Lung (tissue), 17 donors: ENCODE measurements at places on chromosomes 3 and 15. TPM values are rescaled to one million over a fixed set of nuclear protein-coding genes. Genes with fewer than 3 reads are reported as not detected.
A peak's percentile ranks its signal among the peaks of the same experiment; 100 is the strongest.

GRCh38 chr3:137097386-137097785 lies 139.6 kb downstream of the IL20RB start:
- no peaks in the 10 kb centered on the region for H3K36me3 ChIP-seq
- no peak overlapping the region for H3K4me3 ChIP-seq
- H3K4me1 ChIP-seq: no peaks in the 10 kb centered on the region
- H3K27me3 ChIP-seq: peaks cover 4% of the 10 kb centered on the region
- DNase-seq: no peak
- H3K27ac ChIP-seq: no peak overlapping the region

DNA sequence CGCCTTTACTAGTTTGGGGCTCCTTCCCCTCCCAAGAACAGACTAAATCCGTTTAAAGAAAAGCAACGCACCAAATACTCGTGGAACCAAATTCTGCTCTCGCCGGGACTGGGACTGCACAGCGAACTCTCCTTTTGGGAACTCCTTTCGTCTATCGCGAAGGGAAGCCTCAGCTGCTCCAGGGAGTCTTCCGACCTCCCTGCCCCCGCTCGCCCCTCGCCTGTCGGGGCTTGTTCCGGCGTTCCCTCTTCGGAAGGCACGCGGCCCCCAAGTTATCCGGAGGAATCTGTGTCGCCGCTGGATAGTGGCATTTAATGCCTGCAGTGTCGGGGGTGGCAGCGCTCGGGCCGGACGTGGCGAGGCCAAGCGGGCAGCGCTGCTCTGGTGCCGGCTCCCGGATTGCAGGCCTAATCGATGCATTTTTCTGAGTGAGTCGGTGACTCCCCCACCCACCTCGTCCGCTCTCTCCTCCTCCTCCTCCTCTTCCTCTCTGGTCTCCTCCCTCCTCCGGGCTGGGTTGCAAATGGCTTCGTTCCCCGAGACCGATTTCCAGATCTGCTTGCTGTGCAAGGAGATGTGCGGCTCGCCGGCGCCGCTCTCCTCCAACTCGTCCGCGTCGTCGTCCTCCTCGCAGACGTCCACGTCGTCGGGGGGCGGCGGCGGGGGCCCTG lies at the start of gene TRIM71:
Gene TRIM71, plus strand, starts transcription at position 440 of the 671 bp plus-strand sequence. Its CDS starts 84 bp downstream, at position 524.
- no peak for DNase-seq
- H3K4me3 ChIP-seq: peak within 1 kb of the TSS; percentile 51
- no peaks in the 10 kb centered on the region for H3K36me3 ChIP-seq
- peak within 1 kb of the TSS; percentile 83 for H3K27ac ChIP-seq

SLC28A1 gene
- total RNA-seq: not detected

- H3K27me3 ChIP-seq: no peaks in the 10 kb centered on the region
- no peak overlapping the region for H3K27ac ChIP-seq
- no peak for DNase-seq
- H3K36me3 ChIP-seq: no peaks in the 10 kb centered on the region
Observed at GRCh38 chr15:52095597-52096262, 16.8 kb downstream of the BCL2L10 start.

PPARG gene
- total RNA-seq: 41.4 TPM

DNA sequence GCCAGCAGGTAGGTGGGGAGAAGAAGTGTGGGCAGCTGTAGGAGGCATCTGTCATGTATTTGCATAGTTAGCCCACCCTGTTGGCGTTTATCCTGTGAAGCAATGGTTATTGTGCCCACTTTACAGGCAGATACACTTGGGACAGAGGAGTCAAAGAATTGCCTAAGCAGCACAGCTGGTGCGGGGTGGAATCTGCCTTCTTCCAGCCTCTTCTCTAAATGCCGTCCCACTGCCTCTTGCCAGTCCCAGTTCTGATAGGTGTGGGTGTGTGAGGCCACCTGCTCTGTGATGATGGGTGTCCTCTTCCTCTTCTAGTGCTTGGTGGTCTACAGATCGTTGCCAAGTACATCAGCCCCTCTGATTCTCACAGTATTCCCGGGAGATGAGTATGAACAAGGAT lies 80.9 kb downstream of the ABHD5 start:
- no peaks in the 10 kb centered on the region for H3K27me3 ChIP-seq
- peak overlapping the region; percentile 26 for H3K27ac ChIP-seq
- H3K4me1 ChIP-seq: peaks cover 3% of the 10 kb centered on the region
- no peak overlapping the region for H3K4me3 ChIP-seq

RTP4 gene
- 2.4 TPM for total RNA-seq

- no peak for DNase-seq
- no peak overlapping the region for H3K27ac ChIP-seq
- no peak overlapping the region for H3K4me3 ChIP-seq
- no peaks in the 10 kb centered on the region for H3K36me3 ChIP-seq
Observed at GRCh38 chr3:112320691-112321090, 12.3 kb upstream of the CD200 start.

GRCh38 chr3:173785004-173785403 lies 387.5 kb downstream of the NLGN1 start:
- no peaks in the 10 kb centered on the region for H3K36me3 ChIP-seq
- H3K27ac ChIP-seq: no peak overlapping the region
- H3K4me3 ChIP-seq: no peak overlapping the region
- peak; percentile 15 for DNase-seq
- no peaks in the 10 kb centered on the region for H3K4me1 ChIP-seq

DNA sequence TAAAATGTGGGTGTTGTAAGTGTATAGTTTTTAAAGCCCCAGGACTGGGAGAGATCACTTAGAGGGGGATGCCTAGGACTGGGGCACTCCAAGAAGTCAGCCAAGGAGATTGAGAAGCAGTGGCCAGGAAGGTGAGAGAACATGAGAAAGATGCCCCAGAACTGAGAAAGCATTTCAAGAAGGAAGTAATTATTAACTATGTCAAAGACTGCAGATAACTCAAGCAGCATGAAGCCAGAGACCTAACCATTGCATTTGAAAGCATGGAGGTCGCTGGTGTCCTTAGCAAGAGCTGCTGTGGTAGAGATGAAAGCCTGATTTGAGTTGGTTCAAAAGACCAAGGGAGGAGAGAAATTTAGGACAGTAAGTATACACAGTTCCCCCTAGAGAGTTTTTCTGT lies 30.6 kb upstream of the SLC2A2 start:
- no peaks in the 10 kb centered on the region for H3K27me3 ChIP-seq
- H3K4me3 ChIP-seq: no peak overlapping the region
- H3K27ac ChIP-seq: no peak overlapping the region
- H3K4me1 ChIP-seq: peaks cover 3% of the 10 kb centered on the region
- no peaks in the 10 kb centered on the region for H3K36me3 ChIP-seq

PIF1 gene
- total RNA-seq: 2.4 TPM

LINGO1 gene
- total RNA-seq: 0.98 TPM

DNA sequence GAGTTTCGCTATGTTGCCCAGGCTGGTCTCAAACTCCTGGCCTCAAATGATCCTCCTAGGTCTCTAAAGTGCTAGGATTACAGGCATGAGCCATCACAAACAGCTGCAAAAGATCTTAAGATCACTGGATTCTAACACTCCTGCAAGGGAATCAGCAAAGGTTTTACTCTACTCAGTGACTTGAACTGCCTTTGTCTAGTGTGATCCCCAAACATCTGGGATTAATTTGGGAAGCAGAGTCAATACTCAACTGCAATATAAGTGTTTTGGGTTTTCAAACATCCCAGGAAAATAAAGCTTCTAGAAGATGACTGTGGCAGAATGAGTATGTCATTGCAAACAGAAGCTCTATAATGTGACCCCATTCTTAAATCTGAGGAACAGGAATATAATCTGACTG lies 7.2 kb downstream of the SPG21 start:
- peaks cover 13% of the 10 kb centered on the region for H3K36me3 ChIP-seq
- H3K27me3 ChIP-seq: no peaks in the 10 kb centered on the region
- no peak overlapping the region for H3K27ac ChIP-seq
